ENCODE measurements at places on chromosomes 6 and 20. TPM values are rescaled to one million over a fixed set of nuclear protein-coding genes. Genes with fewer than 3 reads are reported as not detected.

- DNase-seq, result peak; percentile 37
Measured at GRCh38 chr20:24993337-24994185, 1.0 kb upstream of the APMAP start.

GRCh38 chr6:75306064-75306463 is 21.5 kb upstream of the TMEM30A start:
- DNase-seq, result no peak

GRCh38 chr6:157574851-157575424 is 193.9 kb downstream of the ZDHHC14 start:
- no peak for DNase-seq

DNA sequence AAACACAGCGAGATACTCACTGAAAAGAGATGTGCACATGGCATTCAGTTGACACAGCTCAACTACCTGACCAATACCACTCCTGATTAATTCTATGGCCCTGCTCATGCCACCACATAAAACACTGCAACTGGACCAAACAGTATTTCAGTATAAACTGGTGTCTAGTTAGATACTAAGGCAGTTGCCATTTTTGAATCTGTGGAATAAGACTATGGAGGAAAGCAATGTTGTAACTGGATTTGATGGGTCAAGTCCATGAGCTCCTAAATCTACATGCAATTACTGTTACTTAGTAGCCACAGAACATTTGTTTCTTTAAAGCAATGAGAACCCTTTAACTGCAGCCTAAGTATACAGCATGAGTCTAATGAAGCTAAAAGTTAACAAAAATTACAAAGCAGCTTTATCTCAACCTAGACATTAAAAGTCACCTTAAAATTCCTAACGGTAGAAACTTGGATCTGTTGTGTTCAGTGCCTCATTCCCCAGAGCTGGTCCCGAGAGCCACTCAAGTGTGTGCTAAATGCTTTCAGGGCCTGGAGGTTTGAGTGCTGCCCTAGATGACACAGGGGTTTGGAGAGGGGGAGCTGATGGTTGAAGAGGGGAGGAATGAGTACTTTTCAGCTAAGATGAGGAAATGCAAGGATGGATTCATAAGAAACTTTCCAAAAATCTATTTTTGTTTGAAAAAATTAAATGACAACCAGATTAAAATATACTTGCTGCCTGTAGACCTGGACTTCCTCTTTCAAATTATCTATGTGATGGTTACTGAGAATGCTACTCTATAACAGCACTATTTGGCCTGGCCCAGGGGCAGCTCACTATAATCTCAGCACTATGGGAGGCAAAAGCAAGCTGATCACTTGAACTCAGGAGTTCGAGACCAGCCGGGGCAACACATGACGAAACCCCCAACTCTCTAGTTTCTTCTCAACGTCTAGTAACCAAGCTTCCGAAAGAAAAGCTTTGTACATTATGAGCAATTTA is 15.6 kb downstream of the SNX5 start:
- no peak for DNase-seq

GRCh38 chr6:50820869-50821264 is 2.2 kb downstream of the TFAP2B start:
- no peak for DNase-seq

DNA sequence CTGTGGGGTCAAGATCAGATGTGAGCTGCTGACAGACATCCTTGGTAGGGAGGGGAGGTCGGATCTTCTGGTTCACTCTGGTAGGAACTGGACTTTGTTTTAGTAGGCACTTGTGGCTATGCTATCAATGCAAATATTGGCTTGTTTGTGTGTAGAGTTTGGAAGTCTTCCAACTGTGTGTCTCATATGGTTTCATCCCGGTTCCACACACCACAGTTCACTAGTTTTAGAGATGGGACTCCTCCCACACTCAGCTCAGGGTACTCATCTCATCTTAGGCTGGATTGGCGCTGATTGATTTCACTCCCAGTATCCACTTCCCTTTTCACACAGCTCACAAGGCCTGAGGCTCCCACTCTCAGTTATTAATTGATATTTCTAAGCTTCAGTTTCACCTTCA is 161.3 kb downstream of the THBS2 start:
- no peak for DNase-seq

- no peak for DNase-seq
Measured at GRCh38 chr6:47132724-47133123, 90.6 kb upstream of the ADGRF1 start.

GRCh38 chr20:46085179-46085851 is 4.4 kb downstream of the NCOA5 start:
- DNase-seq, result no peak

GRCh38 chr20:63709149-63709527 is 1.3 kb downstream of the ZGPAT start:
- no peak for DNase-seq

- DNase-seq, result no peak
Measured at GRCh38 chr20:3168829-3169590, 4.3 kb downstream of the LZTS3 start.

- no peak for DNase-seq
Measured at GRCh38 chr6:130018744-130019325, 454 bp downstream of the L3MBTL3 start.

GRCh38 chr20:8255945-8256632 is 124.0 kb downstream of the PLCB1 start:
- DNase-seq, result no peak

GRCh38 chr20:58130581-58130980 is 97.9 kb downstream of the ANKRD60 start:
- peak; percentile 28 for DNase-seq

- DNase-seq, result no peak
Measured at GRCh38 chr6:122339661-122340060, 59.8 kb upstream of the HSF2 start.

DNA sequence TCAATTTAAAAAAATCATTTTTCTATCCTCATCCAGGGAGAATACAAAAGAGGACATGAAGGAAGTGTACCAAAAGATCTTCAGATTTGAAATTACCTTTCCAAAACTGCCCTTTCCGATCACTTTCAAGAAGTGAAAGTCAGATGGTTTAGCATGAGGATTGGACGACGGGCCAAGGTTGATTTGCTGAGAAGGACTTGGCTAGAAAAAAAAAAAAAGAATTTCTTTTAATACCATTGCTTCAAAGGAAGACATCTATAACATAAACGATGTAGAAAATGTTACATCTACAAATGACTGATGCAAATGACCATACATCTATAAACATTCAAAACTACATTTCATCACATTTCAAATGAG is 120.9 kb upstream of the SLC2A12 start:
- no peak for DNase-seq

DNA sequence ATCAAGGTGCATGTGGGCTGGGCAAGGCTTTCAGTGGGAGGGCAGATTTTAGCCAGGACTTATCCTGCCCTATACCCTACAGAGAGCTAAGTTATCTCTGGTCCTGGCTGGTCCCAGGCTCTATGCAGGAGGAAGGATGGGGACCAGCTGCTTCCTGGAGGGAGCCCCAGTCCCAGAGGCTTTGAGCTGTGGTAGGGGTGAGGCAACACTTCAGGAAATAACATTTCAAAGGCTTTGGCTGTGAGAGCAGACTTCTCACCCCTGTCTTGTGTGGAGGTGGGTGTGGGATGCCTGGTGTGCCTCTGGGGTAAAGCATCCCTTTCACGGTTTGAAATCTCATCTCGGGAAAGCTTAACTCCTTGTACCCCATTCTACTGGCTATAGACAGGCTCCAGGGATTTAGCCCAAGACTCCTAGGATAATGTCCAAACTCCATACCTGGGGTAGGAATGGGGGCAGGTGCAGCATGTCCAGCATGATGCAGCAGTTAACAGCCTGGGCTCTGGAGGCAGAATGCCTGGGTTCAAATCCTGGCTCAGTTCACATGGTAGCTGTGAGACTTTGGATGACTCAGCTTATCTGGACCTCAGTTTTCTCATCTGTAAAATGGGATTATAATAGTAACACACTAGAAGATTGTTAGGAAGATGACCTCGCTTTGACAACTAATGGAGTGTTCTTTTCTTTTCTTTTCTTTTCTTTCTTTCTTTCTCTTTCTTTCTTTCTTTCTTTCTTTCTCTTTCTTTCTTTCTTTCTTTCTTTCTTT is 27.5 kb upstream of the SIRPA start:
- no peak for DNase-seq

- DNase-seq, result no peak
Measured at GRCh38 chr6:165831812-165832510, 168.9 kb upstream of the PDE10A start.

GRCh38 chr6:125310994-125311649 is 9.4 kb upstream of the HDDC2 start:
- no peak for DNase-seq

- no peak for DNase-seq
Measured at GRCh38 chr6:110484321-110484720, 7.9 kb upstream of the SLC22A16 start.

- no peak for DNase-seq
Measured at GRCh38 chr20:62951896-62952372, 575 bp upstream of the SLC17A9 start.

GRCh38 chr6:92507552-92507951 is 911.8 kb downstream of the EPHA7 start:
- no peak for DNase-seq

- no peak for DNase-seq
Measured at GRCh38 chr6:36599791-36600209, 5.6 kb downstream of the SRSF3 start.

DNA sequence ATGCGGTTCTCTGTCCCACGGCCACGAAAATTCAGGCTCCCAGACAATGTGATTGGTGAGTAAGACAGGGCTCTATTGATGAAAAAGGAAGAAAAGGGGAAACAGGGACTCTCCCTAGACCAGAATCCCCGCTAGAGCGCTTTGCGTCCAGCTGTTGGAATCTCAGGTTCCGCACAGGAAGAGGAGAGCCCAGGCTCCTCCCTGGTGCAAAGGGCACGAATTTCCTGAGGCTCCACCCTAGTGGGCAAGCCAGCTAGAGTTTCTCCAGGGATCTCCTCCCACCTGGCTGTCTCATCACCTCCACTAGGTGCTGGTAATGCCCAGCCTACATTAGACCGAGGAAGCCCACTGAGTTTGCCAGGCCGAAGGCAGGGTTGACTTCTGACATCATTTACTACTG is 135.9 kb upstream of the SOX4 start:
- DNase-seq, result no peak

GRCh38 chr6:169964486-169965180 is 213.2 kb downstream of the ERMARD start:
- DNase-seq, result peak; percentile 39

DNA sequence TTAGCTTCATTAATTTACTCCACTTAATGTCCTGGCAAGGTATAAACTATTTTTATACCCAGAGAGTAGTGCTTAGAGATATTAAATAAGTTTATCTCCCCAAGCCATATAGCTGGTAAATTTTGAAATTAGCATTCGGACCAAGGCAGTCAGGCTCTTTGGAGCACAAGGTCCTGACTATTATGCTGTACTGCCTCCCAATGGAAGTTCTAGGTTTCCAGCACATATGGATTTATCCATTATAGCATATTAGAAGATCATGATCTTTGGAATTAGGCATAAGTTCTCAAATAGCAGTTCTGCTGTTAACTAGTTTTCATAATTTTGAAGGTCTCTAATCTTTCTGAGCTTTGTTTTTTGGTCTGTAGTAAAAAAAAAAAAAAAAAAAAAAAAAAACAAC is 835.3 kb upstream of the EPHA7 start:
- no peak for DNase-seq

DNA sequence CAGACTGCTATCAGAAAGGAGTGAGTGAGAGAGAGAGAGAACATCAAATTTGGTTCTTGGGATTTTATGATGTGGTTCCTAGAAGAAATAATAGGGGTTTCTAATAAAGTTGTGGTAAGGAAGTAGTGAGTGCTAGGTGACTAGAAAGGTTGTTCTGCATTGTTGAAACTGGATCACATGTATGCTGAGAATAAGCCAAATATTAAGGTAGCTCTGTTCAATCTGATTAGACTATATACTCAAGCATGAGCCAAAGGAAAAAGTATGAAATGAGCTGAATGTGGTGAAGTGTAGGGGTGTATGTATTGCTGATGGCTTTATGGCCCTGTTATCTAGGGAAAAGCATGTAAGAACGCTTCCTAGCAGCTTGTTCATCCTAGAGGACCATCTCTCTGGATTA is 63.0 kb upstream of the IMPG1 start:
- DNase-seq, result no peak

GRCh38 chr6:3913077-3913957 is 64.1 kb downstream of the FAM50B start:
- DNase-seq, result peak; percentile 66

GRCh38 chr20:17822540-17823408 is 123.0 kb downstream of the BANF2 start:
- no peak for DNase-seq

DNA sequence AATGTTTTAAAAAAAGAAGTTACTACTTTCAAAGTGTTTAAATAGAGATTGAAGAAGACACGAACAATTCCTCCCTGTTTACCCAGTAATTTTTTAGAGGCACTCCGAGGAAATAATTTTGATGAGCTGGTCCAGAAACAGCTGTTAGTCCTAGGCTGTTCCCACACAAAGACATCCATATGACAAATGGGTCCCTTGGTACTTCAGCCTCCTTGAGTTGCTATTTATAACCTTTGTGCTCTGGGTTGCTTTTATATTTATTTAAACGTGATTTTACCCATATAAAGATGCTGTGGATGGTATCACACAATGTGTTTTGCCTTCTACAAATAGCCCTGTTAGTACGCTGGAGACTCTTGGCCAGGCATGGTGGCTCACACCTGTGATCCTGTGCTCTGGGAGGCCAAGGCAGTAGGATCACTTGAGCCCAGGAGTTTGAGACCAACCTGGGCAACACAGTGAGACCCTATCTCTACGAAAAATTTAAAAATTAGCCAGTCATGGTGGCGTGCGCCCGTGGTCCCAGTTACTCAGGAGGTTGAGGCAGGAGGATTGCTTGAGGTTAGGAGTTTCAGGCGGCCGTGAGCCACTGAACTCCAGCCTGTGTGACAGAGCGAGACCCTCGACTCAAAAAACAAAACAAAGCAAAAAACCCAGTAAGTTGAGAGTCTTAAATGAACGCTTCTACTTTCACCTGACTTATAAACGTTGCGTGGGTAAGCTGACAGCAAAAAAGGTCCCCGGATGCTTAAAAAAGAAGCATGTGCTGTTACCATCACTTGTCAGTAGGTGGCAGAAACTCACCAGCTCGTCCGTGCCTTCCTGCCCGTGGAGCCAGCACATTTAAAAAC is 56.9 kb upstream of the ARMH2 start:
- DNase-seq, result peak; percentile 73

DNA sequence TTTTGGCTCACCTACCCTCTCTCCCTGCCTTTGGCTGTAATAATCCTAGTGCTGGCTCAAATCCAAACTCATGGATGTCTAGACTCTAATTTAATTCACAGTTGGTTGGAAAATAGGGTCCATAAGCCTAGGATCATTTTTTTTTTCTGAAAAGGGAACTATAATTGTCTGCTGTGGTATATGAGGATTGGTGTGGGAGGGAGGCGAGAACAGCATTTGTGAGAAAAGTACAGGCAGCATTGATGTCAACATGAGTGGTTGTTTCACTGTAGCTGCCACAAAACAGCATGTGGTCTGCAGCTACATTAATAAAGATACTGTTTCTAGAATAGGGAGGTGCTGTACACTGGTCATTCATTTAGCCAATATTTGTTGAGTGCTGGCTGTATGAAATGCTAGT is 18.6 kb upstream of the POLR1H start:
- no peak for DNase-seq

The GRIK2 gene
- total RNA-seq, result 1.8 TPM

The KIZ gene
- 22.4 TPM for total RNA-seq

The ESR1 gene
- 9.6 TPM for total RNA-seq

The TP53TG5 gene
- total RNA-seq, result 1.2 TPM

The SCAF8 gene
- 73.3 TPM for total RNA-seq

The NINL gene
- 11.3 TPM for total RNA-seq

The PANK2 gene
- 40.1 TPM for total RNA-seq

The DZANK1 gene
- total RNA-seq, result 7.1 TPM

The RFX6 gene
- not detected for total RNA-seq

The FOXA2 gene
- total RNA-seq, result not detected

The MLN gene
- not detected for total RNA-seq

The TRIM10 gene
- not detected for total RNA-seq

The MCHR2 gene
- total RNA-seq, result not detected

The SUPT3H gene
- total RNA-seq, result 17.8 TPM

Measured in ureter (tissue), 1 donor.